ENCODE measurements at places on chromosomes 5 and 9.

DNA sequence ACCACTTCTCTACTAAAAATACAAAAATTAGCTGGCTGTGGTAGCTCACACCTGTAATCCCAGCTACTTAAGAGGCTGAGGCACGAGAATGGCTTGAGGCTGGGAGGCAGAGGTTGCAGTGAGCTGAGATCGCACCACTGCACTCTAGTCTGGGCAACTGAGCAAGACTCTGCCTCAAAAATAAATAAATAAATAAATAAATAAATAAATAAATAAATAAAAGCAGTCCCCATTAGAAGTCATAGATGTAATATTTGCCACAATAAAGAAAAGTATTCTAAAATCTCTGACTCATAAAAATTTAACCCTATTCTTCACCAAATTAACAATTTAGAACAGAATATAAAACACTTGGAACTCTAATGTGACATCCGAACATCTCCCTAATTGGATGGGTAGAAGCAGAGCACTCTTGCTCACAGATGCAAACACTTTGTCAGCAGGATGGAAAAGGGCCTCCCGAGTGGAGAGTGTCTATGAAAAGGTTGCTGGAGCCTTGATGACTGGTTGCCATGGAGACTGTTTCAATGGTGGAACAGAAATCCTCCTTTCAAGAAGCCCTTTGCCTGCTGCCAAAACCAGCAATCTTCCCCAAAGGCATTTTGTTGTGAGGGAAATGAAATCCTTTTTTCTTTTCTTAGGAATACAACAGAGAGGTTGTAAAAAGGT, 38.9 kb upstream of the TRAF1 start:
- DNase-seq, result peak; percentile 10

GRCh38 chr5:116750631-116751580, 176.3 kb upstream of the SEMA6A start:
- no peak for DNase-seq

- DNase-seq, result peak; percentile 76
These were observed 166.2 kb downstream of the PAX5 start for GRCh38 chr9:36867672-36868471.

DNA sequence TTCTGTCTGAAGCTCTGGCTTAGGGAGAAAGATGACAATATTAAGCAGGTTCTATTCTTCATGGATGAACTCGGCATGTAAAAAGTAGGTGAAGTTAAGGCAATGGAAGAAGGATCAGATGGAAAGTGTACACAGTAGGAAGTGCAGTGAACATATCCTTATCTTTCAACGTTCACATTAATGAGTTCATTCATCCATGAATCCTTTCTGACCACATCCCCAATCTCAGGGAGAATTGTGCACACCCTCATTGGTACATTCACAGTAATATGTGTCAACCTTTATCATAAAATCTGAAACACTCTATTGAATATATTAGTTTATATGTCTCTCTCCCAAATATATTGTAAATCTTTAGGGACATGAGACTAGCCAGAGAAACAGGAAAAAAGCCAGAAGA, 5.5 kb downstream of the GIN1 start:
- DNase-seq, result no peak

DNA sequence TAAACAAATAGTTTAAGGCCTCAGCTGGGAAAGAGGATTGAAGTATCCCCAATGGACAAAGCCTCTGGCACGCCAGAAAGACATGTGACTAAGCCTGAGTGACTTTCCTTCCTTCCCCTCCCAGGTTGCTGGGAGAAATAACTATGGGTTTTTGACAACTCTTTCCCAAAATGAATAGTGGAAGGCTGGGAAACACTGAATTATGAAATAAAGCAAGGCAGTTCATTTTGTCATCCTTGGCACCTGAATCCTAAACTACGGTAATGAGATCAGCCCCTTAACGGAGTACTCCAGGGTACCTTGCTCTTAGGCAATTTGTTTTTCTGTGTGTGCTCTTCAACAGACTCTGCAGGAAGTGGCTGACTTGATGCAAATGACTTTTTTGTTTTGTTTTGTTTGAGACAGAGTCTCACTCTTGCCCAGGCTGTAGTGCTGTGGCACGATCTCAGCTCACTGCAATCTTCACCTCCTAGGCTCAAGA, 75.2 kb downstream of the LMNB1 start:
- DNase-seq, result no peak

DNA sequence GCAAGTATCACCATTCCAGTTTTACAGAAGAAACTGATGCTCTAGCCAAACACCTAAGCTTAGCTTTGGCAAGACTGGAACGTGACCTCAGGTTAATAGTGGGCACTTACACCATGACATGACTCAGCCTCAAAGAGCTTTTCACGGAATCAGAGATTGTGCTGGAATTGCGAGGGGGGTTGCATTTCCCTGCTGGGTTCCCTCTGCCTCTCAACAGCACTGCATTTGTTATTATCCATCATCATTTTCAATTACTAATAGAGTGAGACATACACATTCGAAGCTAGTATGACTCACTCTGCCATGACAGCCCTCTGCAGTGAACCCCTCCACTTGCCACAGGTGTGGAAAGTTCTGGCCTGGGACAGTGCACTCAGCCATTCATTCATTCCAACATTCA, 8.0 kb downstream of the SPOCK1 start:
- DNase-seq, result no peak

- no peak for DNase-seq
These were observed 62.4 kb downstream of the DROSHA start for GRCh38 chr5:31469466-31469865.

DNA sequence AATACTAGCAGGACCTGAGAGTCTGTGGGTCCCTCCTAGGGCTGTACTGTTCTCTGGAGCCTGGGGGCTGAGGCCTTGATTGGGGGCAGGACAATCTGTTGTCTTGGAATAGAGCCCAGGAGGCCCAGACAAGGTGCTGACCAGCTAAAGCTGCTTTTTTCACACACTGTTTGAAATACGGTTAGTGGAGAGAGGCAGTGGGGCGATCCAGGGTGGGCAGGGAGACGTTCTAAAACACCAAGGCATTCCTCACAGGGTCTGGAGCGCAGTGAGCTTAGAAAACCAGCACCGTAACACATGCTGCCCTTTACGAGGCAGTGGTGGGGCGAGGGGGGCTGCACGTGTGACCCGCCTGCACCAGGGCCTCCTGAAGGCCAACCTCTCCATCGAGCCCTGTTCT, 55.1 kb downstream of the EHMT1 start:
- no peak for DNase-seq

DNA sequence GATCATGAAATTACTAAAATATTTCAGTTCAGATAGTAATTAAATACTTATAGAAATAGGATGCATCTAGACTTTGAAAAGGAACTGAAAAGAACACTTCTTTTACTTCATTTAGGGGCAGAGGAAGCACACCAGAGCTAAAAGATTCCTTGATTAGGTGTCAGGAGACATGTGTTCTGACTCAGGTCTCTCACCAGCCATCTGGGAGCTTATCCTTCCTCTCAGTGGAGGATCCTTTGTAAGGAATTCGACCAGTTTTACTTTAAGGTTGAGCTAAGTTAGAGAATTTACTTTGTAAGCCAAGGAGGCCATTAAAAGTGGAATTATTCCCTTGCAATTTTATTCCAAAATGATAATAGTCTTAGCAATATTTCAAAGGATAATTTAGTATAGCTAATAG, 16.7 kb downstream of the VCAN start:
- no peak for DNase-seq

GRCh38 chr9:7368410-7369292, 430.9 kb downstream of the DMAC1 start:
- no peak for DNase-seq

- DNase-seq, result no peak
These were observed 685.6 kb downstream of the CETN3 start for GRCh38 chr5:89723907-89724306.

GRCh38 chr9:135300346-135301141, 179.0 kb upstream of the PPP1R26 start:
- DNase-seq, result no peak

DNA sequence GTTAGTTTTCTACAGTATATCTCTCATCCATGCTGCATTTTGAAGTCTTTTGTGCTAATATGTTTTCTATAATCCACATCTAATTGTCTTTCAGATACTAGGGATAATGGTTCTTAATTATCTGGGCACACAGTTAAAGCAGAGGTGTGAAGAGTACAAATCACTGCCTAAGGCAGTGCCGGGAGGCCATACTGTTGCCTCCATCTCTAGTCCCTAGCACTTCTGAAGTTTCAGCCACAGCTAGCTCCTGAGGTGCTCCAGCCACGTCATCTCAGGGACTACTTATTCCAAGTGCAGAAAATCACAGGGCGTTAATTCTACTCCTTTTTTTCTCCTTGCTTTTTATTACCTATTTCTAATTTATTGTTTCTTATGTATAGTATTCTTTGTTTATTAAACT, 760.0 kb upstream of the FAM174A start:
- DNase-seq, result no peak

- no peak for DNase-seq
These were observed 69.3 kb downstream of the KCNIP1 start for GRCh38 chr5:170573114-170573513.

- no peak for DNase-seq
These were observed 79.6 kb upstream of the KLF4 start for GRCh38 chr9:107569174-107569573.

DNA sequence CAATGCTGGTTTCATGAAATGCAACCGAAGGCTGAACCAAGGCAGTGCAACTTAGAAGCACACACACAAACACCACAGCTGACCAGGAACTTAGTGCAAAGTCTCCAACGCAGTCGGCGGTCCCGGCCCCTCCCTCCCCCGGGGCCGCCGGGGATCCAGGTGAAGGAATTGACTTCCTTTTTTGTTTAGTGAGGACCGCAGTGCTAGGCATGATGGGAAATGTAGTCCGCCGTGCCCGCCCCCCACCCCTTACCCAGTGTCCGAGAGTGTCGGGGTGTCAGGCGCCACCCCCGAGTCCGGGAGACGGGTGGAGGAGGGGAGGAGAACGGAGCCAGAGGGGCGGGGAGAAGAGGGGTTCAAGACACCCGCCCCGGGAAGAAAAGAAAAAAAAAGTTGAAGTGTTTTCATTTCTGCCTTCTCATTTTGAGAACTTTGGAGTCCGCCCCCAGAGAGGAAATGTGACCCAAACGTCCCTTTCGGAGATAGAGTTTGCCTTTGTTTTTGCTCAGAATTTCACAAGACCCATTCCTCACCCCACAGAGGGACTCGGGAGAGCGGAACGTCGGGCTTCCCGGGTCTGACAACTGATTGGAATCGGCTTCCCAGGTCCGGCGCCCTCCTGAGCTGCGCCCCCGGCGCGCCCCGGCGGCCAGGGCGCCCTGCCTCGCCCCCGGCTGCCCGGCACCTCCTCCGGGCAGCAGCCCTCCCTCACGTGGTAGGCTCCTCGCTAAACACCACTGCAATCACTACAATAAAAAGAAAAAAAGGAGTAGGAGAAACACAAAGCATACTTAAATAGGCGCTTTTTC, 2.0 kb downstream of the IER5L start:
- peak; percentile 41 for DNase-seq

DNA sequence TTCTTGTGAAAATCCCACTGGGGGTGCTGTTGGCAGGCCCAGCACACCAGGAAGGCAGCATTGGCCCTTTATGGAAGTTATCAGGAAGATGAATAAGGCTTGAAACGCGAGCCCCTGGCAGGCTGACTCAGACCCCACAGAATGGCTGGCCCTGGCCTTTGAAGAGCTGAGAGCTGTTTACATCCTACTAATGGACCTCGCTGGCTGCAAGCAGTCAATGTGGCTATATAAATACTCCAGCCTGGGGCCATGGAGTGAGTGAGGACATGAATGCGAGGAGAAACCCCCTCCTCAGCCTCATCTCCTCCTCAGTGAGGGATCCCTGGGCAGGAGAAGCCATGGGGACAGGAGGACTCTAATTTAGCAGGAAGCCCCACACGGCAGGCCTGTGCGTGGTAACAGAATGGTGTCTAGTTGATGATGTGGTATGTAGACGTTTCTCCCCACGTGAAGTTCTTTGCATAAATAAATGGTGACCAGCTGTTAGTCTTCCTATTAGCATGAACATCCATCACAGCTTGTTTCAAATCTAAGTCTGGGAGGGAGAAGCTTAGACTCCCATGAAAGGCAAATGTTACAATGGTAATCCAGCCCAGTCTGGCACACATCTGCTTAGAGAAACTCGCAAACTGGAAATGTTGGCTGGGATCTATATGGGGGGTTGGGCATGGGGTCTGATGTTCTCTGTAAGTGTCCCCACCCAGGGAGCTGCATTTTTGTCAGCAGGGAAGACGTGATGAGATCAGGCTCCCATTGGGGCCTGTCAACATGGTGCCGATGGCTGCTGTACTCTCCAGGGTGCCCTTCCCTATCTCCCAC, 175.1 kb upstream of the PITX1 start:
- DNase-seq, result no peak

DNA sequence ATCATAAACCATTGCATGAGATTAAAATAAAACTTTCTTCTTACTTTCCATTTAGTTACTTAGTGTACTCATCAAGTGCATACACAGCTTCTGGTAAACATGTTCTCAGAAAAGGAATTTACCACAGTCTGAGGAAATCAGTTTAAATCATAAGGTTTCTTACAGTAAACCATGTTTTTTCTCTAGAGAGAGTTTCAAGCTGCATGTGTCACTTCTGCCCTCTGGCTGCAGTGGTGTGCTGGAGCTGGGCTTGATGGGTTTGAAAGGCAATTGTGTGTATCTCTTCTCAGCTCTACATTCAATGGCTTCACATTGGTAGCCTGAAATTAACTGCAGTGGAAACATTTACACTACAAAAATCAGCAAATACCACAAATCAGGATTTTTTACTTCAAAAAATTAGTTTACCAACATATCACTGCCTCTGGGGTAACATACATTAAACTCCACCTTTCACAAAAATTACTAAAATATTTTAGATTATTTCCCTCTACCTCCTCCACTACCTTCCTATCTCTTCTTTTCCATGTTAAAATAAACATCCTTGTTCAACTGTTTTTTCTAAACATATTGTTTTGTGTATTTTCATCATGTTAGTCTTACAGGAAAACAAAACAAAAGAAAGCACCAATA, 414.3 kb downstream of the ANXA1 start:
- peak; percentile 26 for DNase-seq

DNA sequence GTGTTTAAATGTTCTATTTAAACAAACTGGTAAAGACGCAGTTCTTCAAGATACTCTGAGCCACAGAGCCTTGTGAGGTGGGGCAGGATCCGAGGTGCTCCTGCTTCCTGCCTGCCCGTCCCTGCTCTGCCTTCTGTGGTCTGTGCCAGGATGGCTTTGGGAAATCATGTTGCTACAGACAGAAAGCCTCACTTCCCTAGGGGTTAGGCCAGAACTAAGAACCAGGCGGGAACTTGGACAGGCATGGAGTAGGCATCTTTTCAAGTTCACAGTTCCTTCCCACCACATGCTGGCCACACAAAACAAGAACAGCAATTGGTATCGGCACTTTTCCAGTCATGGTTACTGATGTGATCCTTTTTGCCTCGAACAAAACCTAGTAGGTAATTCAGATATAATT, 67.7 kb upstream of the SPOCK1 start:
- no peak for DNase-seq

DNA sequence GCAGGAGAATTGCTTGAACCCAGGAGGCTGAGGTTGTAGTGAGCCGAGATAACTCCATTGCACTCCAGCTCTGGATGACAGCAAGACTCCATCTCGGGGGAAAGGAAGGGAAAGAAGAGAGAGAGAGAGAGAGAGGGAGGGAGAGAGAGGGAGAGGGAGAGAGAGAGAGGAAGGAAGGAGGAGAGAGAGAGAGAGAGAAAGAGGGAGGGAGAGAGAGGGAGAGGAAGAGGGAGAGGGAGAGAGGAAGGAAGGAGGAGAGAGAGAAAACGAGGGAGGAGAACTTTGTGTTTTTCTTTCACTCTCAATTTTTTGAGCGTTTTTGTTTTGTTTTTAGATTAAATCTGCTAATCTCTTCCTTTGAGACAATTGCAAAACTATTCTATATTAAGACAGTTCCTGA, 46.9 kb downstream of the SPEF2 start:
- DNase-seq, result no peak

- DNase-seq, result no peak
These were observed 32.1 kb upstream of the CLPTM1L start for GRCh38 chr5:1376981-1377380.
